IPS DF 6.9 (cell line): ENCODE measurements at places on chromosomes 6 and 20.

DNA sequence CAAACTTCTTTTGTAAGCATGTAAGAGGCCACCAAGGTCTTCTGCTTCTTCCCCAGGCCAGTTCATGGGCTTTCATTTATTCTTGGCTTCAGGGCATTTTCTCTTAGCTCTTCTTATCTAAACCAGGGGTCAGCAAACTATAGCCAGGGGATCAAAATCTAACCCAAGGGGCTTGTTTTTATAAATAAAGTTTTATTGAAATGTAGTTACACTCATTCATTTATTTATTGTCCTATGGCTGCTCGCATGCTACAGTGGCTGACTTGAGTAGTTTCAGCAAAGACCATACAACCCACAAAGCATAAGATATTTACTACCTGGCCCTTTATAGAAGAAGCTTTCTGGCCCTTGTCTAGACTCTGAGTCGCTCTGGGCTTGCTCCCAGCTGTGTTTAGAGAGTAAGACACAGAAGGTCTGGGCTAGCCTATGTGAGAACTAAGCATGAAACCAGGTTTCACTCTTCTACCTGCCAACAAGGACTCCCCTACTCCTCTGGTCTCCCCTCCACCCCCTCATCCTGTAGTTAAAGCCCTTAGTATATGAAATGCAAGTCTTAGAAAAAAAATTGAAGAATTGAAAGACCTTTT lies 43.2 kb downstream of the KHDC1L start:
- DNase-seq: no peak

DNA sequence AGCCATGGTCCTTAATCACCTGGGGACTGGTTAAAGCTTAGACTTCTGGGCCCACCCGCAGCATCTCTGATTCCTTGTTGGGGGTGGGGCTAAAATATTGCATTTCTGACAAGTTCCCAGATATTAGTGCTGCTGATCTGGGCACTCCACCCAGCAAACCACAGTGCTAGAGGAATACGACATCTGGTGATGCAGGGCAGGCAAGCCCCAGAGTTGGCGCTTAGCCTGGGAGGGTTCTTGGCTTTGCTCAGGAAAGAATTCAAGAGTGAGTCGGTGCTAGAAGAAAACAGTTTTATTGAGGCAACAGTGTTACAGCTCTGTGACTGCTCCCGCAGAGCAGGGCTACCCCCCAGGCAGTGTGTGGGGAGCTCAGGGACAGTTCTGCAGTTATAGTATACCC lies 210.7 kb downstream of the TFAP2C start:
- DNase-seq: no peak

DNA sequence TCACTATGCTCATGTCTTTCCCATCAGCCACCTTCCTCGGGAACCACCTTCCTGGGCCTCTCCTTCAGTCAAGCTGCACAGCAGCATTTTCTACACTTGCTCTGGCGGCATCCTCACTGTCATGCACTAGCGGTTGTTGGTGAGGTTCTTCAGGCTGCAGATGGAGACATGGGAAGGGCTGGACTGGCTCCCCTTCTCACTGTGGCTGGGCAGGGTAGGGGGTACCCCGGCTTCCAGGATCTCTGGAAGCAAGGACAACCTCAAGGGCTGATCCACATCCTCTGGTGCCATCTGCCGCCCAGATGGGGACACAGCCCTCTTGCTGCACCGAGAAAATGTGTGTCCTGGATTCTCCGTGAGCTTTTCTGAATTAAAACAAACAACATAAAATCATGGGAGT lies 180.1 kb upstream of the RNF24 start:
- no peak for DNase-seq

- DNase-seq: no peak
Observed at GRCh38 chr6:34834789-34835518, 43.1 kb downstream of the BLTP3A start.

DNA sequence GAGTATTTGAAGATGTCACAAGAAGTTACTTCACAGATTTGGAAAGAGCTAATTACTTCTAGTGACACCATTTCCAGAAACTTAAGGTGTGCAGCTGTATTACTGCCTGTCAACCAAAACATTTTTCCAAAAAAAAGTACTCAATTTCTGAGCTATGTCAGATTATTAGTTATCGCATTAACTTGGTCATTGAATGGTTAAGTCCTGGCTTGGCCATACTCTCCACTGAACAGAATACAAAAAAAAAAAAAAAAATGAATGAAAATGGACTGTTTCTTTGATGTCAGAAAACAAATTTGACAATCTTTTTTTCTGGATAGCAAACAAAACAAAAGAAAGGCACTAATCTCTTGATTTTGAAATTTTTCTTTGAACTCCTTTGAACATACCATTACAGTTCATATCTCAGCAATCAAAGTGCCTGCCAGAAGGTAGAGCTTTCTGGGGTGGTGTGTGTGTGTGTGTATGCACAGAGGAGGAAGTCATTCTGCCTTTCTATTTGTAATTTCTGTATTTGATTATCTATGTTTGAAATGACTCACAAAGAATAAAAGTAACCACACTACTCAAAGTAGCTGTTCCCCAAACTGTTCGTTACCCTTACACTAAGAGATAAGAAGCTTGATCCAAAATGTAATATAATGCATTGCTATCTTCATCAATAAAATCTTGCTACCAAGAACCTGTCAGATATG lies 210.8 kb upstream of the FUT9 start:
- DNase-seq: no peak

DNA sequence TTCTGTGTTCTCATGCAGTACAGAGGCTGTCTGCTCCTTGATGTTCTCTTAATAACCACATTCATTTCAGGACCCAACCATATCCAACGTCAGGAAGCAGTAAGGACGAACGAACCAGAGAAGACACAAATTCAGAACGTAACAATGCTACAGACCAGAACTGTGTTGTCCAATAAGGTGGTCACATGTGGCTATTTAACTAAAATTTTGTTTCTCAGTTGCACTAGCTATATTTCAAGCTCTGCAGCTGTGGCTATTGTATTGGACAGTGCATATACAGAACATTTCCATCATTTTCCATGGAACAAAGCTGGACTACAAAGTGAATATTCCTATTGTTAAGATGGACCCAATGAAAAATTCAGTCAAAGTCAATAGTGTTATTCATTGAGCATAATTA lies 27.0 kb downstream of the MAP7 start:
- no peak for DNase-seq

DNA sequence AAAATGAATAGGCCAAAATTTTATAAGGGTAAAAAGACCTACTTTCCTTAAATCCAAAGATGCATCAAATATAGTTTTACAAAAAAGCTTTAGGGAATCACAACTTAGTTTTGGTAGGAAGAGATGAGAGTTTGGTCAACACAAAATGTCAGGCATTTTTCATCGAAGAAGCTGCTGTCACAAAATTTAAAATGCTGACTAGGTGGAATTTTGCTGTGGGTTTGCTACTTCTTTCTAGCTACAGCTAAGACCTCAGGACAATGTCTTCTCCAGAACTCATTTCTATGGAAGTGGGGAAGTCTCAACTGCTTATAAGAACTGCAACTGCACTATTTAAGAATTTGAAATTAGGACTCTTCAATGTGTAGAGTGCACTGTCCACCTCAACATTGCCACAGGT lies 351.1 kb downstream of the HAO1 start:
- DNase-seq: no peak

GRCh38 chr6:31805939-31806469 lies 762 bp downstream of the LSM2 start:
- no peak for DNase-seq

DNA sequence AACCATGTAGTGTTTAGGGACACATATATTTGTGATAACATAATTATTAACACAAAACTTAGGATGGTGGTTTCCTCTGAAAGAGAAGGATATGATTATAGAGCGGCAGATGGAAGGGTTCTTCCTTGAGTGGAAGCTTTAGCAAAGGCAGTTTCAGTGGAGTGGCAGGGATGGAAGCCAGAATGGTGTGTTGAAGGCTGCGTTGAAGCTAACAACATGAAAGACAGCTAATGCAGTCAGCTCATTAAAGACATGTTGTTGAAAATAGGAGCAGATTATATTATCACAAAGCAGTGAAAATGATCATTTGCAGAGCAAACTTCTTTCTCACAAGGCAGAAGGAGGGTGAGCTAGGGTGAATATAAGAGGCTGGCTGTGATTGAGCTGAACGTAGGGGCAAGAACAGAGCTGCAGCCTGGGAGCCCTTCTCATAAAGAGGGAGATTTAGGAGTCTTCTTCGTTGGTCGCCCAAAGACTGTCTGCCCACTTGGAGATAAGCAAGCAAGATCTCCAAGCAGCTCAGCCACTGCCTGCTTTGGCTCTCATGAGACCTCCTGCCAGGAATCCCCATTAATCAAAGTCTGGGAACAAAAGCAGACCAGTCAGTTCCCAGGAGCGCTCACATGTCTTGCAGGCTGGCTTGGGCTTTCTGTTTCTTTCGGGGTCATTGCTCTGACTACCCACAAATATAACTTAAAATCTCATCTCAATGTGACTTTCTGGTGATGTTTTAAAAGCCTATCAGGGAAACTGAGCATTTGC lies 2.6 kb upstream of the ANKRD6 start:
- DNase-seq: no peak

DNA sequence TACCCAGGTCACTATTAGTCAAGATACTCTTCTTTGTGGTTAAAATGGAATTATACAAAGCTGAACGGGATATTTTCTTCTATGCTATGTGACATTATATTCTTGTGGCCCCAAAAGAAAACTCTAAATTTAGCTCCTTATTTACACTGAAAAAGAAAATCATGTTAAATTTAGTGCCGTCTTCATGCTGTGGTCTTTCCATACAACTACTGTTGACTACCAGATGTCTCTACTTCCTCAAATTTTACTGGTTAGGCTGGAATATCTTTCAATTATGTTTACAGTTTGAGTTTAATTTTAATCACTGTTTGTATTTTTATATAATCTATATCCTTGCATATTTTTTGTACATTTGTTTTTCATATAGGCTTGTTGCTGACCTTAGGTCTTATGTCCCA lies 95.6 kb upstream of the FOXO3 start:
- DNase-seq: no peak

GRCh38 chr20:23136893-23137745 lies 51.0 kb upstream of the CD93 start:
- no peak for DNase-seq
